ENCODE measurements at places on chromosomes 6 and 20. TPM values are rescaled to one million over a fixed set of nuclear protein-coding genes. Genes with fewer than 3 reads are reported as not detected.

DAAM2 gene
- total RNA-seq = 0.10 TPM

NOTCH4 gene
- 1.6 TPM for total RNA-seq

PTCRA gene
- total RNA-seq = not detected

FRK gene
- 0.05 TPM for total RNA-seq

LY86 gene
- total RNA-seq = not detected

CCM2L gene
- total RNA-seq = not detected

BEND3 gene
- 2.3 TPM for total RNA-seq

VGLL2 gene
- total RNA-seq = not detected

UNC5CL gene
- 0.62 TPM for total RNA-seq

LAMA2 gene
- 4.3 TPM for total RNA-seq

COX4I2 gene
- total RNA-seq = not detected

Data from A172 (cell line).